Daoy (cell line): ENCODE measurements at places on chromosomes 3 and 15. TPM values are rescaled to one million over a fixed set of nuclear protein-coding genes. Genes with fewer than 3 reads are reported as not detected.

DNA sequence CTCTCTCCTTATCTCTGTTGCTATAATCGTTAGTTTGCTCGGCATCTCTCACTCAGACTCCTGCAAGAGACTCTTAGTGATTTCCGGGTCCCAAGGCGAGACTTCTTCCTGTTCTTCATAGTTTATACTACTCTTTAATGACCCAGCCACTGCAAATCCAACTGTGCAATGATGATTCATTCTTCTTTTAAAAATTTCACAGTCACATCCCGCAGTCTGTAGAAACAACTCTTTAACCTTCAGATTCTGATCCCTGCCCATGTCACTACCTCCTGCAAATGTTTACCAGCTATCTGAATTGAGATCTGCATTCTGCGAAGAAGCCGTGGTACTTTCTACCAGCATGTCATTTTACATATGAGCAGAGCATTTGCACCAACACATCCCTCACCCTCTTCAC lies 2.8 kb upstream of the VGLL3 start:
- peak; percentile 56 for DNase-seq

- no peak for DNase-seq
Observed at GRCh38 chr3:156513619-156514018, 41.3 kb downstream of the SSR3 start.

- DNase-seq: peak; percentile 32
Observed at GRCh38 chr3:167882057-167882667, 146.6 kb downstream of the SERPINI1 start.

RARRES1 gene
- total RNA-seq: not detected in 2 replicates

GRCh38 chr15:80234883-80235282 lies 17.1 kb downstream of the CTXND1 start:
- peak; percentile 36 for DNase-seq

IL17RC gene
- 6.7 and 9.5 TPM in 2 replicates for total RNA-seq

- DNase-seq: peak; percentile 28
Observed at GRCh38 chr3:8972639-8973038, 9.4 kb upstream of the RAD18 start.

SOX14 gene
- not detected in 2 replicates for total RNA-seq

DNA sequence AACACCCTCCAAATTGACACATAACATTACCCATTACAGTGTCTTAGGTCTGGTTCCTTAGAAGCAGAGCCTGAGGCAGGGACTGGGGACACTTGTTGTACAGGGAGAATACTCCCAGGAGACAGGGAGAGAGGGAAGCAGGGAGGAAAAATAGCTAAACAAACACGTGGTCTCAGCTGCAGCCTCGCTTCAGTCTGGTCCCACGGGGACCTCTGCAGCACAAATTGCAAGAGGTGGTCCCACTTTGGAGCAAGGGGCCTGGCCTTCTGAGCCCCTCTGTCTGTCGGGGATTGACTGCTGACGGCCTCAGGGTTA lies 25.0 kb upstream of the PLA2G4D start:
- no peak for DNase-seq

SLC12A1 gene
- not detected in 2 replicates for total RNA-seq

DNA sequence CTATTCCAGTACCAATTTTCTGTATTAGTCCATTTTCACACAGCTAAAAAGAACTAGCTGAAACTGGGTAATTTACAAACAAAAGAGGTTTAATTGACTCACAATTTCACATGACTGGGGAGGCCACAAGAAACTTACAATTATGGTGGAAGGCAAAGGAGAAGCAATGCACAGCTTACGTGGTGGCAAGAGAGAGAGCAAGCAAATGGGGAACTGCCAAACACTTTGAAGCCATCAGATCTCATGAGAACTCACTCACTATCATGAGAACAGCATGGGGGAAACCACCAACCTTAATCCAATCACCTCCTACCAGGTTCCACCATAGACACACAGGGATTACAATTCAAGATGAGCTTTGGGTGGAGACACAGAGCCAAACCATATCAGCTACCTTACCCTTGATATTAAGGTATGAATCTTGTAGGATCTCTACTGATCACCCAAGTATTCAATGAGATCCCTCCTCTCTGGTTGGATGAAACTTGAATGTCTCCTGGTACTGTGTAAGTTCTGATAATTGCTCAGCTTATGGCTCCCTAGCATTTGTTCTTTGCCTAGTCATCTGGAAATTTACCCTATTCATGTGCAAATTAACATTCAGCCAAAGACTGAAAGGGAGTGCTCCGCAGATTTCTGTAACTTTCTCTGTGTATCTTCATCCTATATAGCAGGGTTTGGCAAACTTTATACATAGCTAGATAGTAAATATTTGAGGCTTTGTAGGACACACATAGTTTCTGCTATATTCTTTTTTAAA lies 38.9 kb downstream of the MYL3 start:
- DNase-seq: no peak

OSTN gene
- 0.11 TPM in 1 of 2 replicates, not detected in the other for total RNA-seq

DNA sequence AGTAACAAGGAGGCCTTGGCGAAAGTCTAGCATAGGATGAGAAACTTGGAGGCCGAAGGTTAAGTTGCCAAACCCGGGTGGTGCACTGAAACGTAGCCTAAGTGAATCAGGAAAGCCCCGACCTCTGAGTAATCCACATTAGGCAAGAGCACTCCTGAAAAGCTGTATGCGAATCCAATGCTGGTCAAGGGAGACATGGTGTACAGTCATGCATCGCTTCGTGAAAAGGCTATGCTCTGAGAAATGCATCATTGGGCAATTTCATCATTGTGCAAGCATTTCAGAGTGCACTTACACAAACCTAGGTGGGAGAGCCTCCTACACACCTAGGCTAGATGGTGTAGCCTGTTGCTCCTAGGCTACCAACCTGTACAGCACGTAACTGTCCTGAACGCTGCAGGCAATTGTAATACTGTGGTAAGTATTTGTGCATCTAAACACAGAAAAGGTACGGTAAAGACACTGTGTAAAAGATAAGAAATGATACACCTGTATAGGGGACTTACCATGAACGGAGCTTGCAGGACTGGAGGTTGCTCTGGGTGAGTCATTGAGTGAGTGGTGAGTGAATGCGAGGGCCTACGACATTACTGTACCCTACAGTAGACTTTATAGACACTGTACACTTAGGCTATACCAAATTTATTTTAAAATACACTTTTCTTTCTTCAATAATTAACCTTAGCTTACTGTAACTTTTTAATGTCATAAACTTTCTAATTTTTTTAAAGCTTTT lies 222.5 kb downstream of the SHQ1 start:
- DNase-seq: peak; percentile 49

- no peak for DNase-seq
Observed at GRCh38 chr3:72383230-72383629, 465.0 kb downstream of the SHQ1 start.

- DNase-seq: no peak
Observed at GRCh38 chr3:73270839-73271483, 209.5 kb downstream of the EBLN2 start.

DNA sequence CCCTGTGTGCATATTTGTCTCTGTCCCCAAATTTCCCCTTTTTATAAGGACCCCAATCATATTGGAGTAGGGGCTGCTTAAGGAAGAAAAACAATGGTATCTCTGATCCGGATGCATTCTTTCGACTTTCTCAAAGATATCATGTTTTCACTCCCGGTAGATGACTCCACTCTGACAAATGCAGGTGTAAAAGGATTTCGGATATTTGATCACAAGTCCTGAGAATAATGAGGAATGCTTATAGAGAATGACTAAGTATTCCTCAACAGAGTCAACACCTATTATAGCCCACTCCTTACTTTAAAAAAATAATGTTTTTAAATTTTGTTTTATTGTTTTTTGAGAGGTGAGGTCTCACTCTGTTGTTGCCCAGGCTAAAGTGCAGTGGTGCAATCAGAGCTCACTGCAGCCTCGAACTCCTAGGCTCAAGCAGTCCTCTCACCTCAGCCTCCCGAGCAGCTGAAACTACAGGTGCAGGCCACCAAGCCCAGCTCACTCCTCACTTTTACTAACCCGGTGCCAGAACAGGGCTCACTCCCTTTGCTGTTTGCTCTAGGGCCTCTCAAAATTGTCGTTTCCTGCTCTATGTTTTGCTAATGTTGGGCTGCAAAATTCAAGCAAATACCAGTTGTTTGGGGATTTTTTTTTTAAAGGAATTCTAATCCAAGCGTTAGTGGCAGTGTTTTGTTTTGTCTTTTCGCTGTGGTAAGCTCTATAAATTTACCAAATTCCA lies 24.6 kb downstream of the COL8A1 start:
- no peak for DNase-seq

DNA sequence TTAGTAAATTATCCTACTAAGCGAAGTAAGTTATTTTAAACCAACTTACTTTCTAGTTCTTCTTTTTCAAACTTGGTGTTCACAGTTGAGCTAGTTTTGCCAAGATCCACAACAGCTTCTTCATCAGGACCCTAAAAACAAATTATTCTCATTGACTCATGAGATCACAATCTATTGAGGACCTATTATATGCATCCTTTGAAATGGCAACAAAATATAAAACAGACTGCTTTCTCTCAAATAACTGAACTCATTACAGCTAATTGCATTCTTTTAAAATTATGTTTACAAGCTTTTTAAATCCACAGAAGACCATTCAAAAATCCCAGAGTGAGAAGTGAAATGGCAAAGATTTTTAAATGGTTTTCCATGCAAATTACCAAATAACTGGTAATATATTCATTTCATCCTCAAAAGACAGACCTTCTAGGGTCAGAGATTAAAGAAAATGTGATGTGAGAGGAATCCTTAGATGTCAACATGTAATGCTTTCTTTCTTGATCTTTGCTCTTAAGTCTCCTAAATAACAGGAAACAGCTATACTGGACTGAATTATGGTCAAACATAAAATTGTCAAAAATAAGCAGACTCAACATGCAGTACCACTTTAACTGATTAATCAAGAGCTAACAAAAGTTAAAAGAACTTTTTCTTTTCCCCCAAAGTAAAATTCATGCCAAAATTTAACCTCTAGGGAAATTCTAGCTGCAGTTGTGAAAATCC lies 31.7 kb downstream of the SLC4A7 start:
- DNase-seq: no peak

GRCh38 chr15:64527263-64527984 lies 67.0 kb downstream of the ZNF609 start:
- peak; percentile 35 for DNase-seq

DNA sequence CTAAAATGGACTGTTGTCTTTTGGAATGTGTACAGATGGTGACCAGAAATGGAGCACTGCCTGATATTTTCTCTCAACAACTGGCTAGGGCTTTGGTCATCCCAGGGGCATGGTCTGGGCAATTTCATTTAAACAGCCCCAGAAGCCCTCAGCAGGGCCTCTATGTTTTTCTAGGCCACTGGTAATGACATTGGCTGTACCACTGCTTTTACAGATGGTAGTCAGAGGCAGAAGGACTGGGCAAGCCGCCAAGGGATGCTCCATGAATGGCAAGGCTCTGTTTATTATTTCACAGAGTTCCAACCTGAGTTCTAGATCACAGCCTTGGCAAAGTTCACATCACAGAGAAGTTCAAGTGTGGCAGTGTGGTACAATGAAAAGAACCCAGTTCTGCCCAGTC lies 37.0 kb upstream of the LMCD1 start:
- DNase-seq: no peak

LPP gene
- 18.1 and 45.7 TPM in 2 replicates for total RNA-seq

- no peak for DNase-seq
Observed at GRCh38 chr3:182469086-182469485, 324.2 kb upstream of the ATP11B start.

UACA gene
- 16.0 and 19.6 TPM in 2 replicates for total RNA-seq

DNA sequence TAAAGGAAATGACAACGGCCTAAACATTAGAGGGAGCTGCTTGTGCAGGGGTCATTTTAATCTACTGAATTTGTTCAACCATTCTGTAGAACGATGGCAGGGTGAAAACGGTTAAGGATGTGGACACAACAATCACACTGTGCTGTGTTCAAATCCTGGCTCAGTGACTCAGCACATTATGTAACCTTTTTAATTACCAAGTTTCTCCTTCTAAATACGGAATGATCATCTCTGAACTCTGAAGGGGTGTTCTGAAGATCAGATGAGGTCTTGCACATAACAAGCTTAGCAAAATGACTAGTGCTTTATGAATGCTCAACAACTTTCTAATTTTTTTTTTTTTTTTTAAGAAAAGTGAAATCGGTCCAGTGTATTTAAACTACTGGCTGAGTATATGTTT lies 592.8 kb downstream of the FOXP1 start:
- no peak for DNase-seq

DNA sequence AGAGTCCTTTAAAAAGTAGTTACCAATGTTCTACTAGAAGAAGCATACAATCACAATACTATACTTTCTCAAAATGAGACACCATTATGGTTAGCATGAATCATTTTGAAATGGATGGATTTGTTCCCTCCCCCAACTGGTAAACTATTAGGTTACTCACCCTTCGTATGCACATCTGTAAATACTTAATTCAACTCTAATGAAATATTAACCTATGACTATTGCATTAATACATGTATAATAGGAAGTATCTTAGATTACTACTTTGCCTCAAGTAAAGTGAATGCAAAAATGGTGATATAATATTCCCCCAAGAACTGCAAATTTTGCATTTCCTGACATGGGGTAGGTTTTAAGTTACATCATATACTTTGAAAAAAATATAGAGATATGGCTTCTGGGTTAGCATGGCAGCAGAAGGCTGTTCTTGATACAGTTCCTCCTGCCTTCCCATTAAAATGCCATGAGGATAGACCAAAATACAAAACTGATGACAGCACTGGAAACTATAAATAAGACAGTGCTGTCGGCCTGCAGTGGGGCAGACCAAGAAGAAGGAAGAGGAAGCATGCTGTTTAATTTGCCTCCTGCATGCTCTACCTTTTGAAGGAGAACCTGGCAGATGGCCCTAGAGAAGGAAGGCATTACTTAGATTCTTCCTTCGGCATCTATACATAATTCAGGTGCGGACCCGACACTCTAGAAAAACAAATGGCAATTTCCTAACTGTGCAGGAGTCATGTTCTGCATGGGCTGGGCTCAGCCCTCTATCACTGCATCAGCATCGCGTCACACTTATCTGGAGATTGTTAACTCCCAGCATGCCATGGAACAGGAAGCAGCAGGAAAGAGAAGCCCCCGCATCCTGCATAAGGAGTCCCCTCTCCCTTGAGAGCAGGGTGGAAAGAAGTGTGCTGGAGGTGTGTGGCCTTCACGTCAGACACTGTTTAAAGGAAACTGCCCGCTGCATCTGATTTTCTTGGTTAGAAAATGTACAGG lies 41.8 kb upstream of the NEO1 start:
- DNase-seq: no peak

DNA sequence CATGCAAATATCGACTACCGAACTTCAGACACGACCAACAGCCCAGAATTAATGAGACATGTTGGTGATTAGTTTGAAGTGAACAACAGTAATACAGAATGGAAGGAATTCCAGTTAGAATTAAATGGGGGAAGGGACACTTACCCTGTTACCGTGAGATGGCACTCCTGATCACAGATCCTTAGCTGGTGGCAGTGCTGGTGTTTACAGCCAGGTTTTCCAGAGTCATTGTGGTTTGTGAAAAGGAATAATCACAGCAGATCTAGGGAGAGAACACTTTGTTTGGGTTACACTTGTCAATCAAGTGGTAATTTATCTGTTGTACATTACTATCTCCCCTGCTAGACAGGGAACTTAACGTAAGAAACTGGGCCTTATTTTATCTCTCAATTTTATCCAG lies 217.4 kb downstream of the ADAMTS9 start:
- DNase-seq: no peak

PLA2G4D gene
- not detected in 2 replicates for total RNA-seq

GRCh38 chr3:136957751-136958288 lies at the start of gene IL20RB:
TSS of gene IL20RB (plus strand) at chr3:136957983. CDS start at chr3:136958114, 131 bp downstream.
- peak; percentile 9 for DNase-seq

EOMES gene
- 0.06 and 0.68 TPM in 2 replicates for total RNA-seq

- peak; percentile 29 for DNase-seq
Observed at GRCh38 chr3:33152363-33153360, 38.8 kb downstream of the CRTAP start.
